ENCODE measurements at places on chromosomes 3 and 15. TPM values are rescaled to one million over a fixed set of nuclear protein-coding genes. Genes with fewer than 3 reads are reported as not detected.
A peak's percentile ranks its signal among the peaks of the same experiment; 100 is the strongest.

DNA sequence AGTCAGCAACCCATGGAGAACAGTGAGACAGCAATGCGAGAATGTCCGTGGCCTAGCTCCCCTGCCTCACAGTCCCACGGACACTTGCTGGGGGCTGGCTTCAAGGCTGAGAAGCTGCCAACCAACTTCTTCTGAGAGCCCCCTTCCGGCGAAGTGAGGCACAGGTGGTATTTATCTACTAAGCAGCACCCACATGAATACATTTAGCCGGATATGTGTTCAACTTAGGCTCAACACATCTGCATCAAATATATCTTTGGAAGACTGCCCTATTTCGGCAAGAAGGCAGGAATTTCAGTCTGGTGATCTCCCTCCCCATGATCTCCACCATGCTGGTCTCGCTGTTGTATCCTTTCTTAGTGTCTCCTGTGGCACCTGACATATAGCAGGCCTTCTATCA, 340.9 kb upstream of the NR2E3 start:
- DNase-seq = no peak
- no peaks in the 10 kb centered on the region for H3K36me3 ChIP-seq
- H3K4me1 ChIP-seq = peaks cover 10% of the 10 kb centered on the region
- H3K27me3 ChIP-seq = no peaks in the 10 kb centered on the region
- no peak overlapping the region for H3K27ac ChIP-seq

DNA sequence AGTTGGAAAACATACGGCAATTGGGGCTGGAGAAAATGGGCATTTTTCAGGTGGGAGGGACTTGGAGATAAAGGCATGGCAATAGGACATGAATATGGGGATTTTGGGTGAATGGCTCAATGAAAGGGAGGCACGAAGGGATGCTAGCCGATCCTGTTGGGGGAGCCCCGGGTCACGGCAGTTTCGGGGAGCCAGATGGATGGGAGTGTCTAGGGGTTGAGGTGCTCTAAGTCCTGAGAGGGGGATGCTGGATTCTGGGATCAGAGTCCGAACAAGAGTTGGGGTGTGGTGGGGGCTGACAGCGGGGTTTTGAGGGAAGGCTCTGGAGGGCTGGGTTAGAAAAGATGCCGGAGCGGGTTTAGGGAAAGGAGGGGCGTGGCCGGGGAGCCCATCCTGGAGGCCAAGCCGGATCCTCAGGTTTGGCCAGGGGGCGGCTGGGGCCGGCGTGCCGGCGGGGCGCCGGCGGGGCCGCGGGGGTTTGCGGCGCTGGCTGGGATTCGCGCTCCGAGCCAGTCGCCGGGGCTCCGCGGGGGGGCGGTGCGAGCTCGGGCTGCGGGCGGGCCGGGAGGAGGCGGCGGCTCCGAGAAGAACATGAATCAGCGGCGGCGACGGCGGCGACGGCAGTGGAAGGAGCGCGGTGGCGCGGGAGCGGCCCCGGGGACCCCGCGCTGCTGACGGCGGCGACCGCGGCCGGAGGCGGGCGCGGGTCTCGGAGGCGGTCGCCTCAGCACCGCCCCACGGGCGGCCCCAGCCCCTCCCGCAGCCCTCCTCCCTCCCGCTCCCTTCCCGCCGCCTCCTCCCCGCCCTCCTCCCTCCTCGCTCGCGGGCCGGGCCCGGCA, at the start of gene TYRO3:
TYRO3 (plus strand) TSS at position 813 of the 839 bp plus-strand sequence. CDS start 46 bp downstream, outside the sequence.
- DNase-seq = peak; percentile 66
- H3K27me3 ChIP-seq = no peaks in the 10 kb centered on the region
- peaks cover 21% of the 10 kb centered on the region for H3K4me1 ChIP-seq
- H3K27ac ChIP-seq = no peak within 1 kb of the TSS
- peak within 1 kb of the TSS; percentile 68 for H3K4me3 ChIP-seq

- no peak overlapping the region for H3K27ac ChIP-seq
- DNase-seq = no peak
- H3K27me3 ChIP-seq = no peaks in the 10 kb centered on the region
- H3K4me1 ChIP-seq = no peaks in the 10 kb centered on the region
- H3K4me3 ChIP-seq = no peak overlapping the region
Observed at GRCh38 chr3:87508921-87509320, 232.5 kb upstream of the POU1F1 start.

GRCh38 chr15:68789534-68790241, 31.0 kb downstream of the ANP32A start:
- no peak overlapping the region for H3K4me3 ChIP-seq
- H3K27ac ChIP-seq = peak overlapping the region; percentile 61
- peaks cover 79% of the 10 kb centered on the region for H3K4me1 ChIP-seq
- peaks cover 30% of the 10 kb centered on the region for H3K36me3 ChIP-seq

- no peaks in the 10 kb centered on the region for H3K27me3 ChIP-seq
- H3K27ac ChIP-seq = no peak overlapping the region
- H3K4me3 ChIP-seq = no peak overlapping the region
Observed at GRCh38 chr3:34534013-34534412, 735.6 kb downstream of the PDCD6IP start.

- peaks cover 25% of the 10 kb centered on the region for H3K4me1 ChIP-seq
- DNase-seq = no peak
- no peak overlapping the region for H3K27ac ChIP-seq
- H3K4me3 ChIP-seq = no peak overlapping the region
- peaks cover 3% of the 10 kb centered on the region for H3K36me3 ChIP-seq
Observed at GRCh38 chr3:58170376-58170775, 40.4 kb downstream of the DNASE1L3 start.

- peaks cover 10% of the 10 kb centered on the region for H3K4me1 ChIP-seq
- no peak for DNase-seq
- H3K27me3 ChIP-seq = no peaks in the 10 kb centered on the region
- no peak overlapping the region for H3K4me3 ChIP-seq
- H3K36me3 ChIP-seq = no peaks in the 10 kb centered on the region
- no peak overlapping the region for H3K27ac ChIP-seq
Observed at GRCh38 chr3:16305111-16305541, 40.1 kb downstream of the OXNAD1 start.

GRCh38 chr15:95017666-95018328, 786.4 kb downstream of the MCTP2 start:
- peak; percentile 76 for DNase-seq
- peaks cover 18% of the 10 kb centered on the region for H3K4me1 ChIP-seq
- no peak overlapping the region for H3K27ac ChIP-seq

DNA sequence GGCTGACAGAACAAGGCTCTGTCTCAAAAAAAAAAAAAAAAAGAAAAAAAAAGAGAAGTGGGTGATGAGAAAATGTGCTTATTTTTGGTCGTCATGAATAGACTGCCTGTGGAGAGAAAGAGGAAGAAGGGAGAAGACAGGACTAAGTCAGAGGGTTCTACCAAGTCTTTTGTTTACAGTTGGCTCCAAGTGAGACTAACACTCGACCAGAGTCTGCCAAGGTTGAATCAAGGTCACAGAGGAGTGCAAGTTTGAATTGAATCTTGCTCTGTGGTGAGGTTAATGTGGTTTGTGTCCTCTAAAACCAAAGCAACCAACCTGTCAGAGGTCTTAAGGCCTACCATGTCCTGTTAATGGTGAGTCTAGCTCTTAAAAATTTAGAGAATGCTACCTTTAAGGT, 334.1 kb upstream of the GRM7 start:
- H3K27ac ChIP-seq = no peak overlapping the region
- DNase-seq = no peak
- H3K27me3 ChIP-seq = no peaks in the 10 kb centered on the region
- no peaks in the 10 kb centered on the region for H3K36me3 ChIP-seq

DNA sequence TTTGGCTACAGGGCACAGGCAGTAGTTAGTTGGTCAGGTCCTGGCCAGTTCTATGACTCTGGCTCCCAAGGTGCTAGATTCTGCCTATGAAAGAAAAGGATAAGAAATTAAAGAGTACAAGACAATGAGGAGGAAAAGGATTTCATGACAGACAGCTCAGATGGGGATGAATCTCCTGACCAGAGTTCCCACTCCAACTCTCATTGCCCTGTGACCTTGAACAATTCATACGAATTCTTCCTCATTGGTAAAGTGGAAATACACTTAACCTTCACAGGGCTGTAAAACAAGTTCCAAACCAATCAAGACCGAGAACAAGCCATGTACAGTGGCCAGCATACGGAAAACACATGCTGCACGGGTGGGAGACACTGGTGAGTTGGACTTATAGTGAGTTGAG, 23.7 kb downstream of the CLEC3B start:
- no peak overlapping the region for H3K27ac ChIP-seq
- H3K4me1 ChIP-seq = no peaks in the 10 kb centered on the region
- H3K36me3 ChIP-seq = no peaks in the 10 kb centered on the region
- no peak overlapping the region for H3K4me3 ChIP-seq
- no peaks in the 10 kb centered on the region for H3K27me3 ChIP-seq
- no peak for DNase-seq

DNA sequence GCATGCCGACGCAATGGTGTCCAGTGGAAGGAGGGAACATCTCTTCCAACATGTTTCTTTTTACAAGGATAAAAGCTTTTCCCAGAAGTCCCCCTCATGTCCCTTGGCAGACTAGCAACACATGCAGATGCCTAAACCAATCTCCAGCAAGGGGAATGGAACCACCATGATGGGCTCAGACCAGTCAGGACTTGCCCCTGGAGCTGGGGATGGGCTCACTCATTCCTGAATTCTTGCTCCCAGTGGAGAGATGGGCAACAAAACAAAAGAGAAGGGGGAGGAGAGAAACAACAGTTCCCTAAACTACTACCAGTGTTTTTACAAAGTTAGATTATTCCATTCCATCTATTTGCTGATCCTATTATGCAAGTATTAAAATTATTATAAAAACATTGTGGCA, 76.8 kb upstream of the OXTR start:
- no peak overlapping the region for H3K27ac ChIP-seq
- H3K36me3 ChIP-seq = no peaks in the 10 kb centered on the region
- H3K27me3 ChIP-seq = no peaks in the 10 kb centered on the region
- no peaks in the 10 kb centered on the region for H3K4me1 ChIP-seq
- H3K4me3 ChIP-seq = no peak overlapping the region

DNA sequence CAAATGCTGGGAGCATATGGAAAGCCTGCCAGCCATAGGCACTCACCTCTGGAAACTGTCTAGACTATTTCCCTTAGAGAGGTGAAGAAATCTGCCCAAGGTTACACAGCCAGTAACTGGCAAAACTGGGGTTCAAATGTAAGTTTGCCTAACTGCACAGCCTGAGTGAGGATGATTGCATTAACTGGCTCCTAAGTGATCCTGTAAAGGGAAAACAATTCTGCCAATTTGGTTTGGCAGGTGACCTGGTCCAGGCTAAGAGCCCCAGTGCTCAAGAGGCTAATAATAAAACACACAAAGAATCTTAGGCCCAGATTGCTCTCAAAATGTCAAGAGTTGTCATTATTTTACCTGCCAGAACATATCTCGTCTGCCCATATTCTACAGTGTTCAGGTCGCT, 43.9 kb upstream of the SPRED1 start:
- no peak overlapping the region for H3K27ac ChIP-seq
- peaks cover 49% of the 10 kb centered on the region for H3K4me1 ChIP-seq
- no peak for DNase-seq
- no peaks in the 10 kb centered on the region for H3K36me3 ChIP-seq

- no peaks in the 10 kb centered on the region for H3K4me1 ChIP-seq
- DNase-seq = no peak
- no peak overlapping the region for H3K27ac ChIP-seq
Observed at GRCh38 chr15:69573815-69574475, 121.3 kb downstream of the RPLP1 start.

GRCh38 chr3:169280010-169280585, 383.4 kb downstream of the MECOM start:
- DNase-seq = no peak
- H3K27ac ChIP-seq = no peak overlapping the region
- no peak overlapping the region for H3K4me3 ChIP-seq
- no peaks in the 10 kb centered on the region for H3K4me1 ChIP-seq

DNA sequence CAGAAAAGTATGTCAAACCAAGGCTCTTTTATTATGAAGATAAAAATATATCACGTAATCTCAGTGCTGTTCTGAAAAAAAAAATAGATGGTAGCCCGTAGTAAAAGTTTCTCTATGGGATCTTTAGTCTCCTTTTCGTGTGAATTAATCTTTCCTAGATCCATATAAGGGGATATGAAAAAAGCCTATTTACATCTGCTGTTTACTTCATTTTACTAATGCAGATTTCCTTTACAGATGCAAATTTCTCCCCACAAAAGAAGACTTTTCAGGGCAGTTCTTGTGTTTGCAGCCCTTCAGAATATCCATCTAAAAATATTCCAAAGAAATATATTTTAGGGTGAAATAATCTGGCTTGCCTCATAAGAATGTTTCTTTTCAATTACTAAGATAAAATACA, 1291.7 kb downstream of the ROBO1 start:
- DNase-seq = no peak
- H3K27me3 ChIP-seq = no peaks in the 10 kb centered on the region
- no peak overlapping the region for H3K27ac ChIP-seq

- no peak overlapping the region for H3K27ac ChIP-seq
- H3K4me3 ChIP-seq = no peak overlapping the region
- no peak for DNase-seq
- H3K36me3 ChIP-seq = no peaks in the 10 kb centered on the region
- H3K4me1 ChIP-seq = no peaks in the 10 kb centered on the region
Observed at GRCh38 chr15:94917068-94917467, 685.7 kb downstream of the MCTP2 start.

- no peak overlapping the region for H3K27ac ChIP-seq
- no peaks in the 10 kb centered on the region for H3K27me3 ChIP-seq
- H3K4me3 ChIP-seq = no peak overlapping the region
- no peak for DNase-seq
- H3K36me3 ChIP-seq = peaks cover 81% of the 10 kb centered on the region
- H3K4me1 ChIP-seq = peaks cover 24% of the 10 kb centered on the region
Observed at GRCh38 chr15:90879730-90880366, 4.5 kb upstream of the FES start.

GRCh38 chr3:88979760-88980159, 127.7 kb upstream of the EPHA3 start:
- no peaks in the 10 kb centered on the region for H3K27me3 ChIP-seq
- no peak overlapping the region for H3K4me3 ChIP-seq
- peaks cover 8% of the 10 kb centered on the region for H3K4me1 ChIP-seq
- no peak for DNase-seq
- H3K36me3 ChIP-seq = no peaks in the 10 kb centered on the region

Gene ACKR2
- total RNA-seq = 1.3 TPM

Gene SLC28A1
- total RNA-seq = 2.1 TPM

Gene SHC4
- total RNA-seq = 1.3 TPM

Gene DLG1
- total RNA-seq = 60.6 TPM

Gene TAGLN3
- 0.36 TPM for total RNA-seq

Gene GASK1A
- total RNA-seq = 0.75 TPM

Gene SCG5
- total RNA-seq = 0.31 TPM
